Esophagus mucosa (tissue), 1 donor: ENCODE measurements at places on chromosomes 2 and 18. TPM values are rescaled to one million over a fixed set of nuclear protein-coding genes. Genes with fewer than 3 reads are reported as not detected.

The SPP2 gene
- total RNA-seq, result not detected

The COL4A3 gene
- total RNA-seq, result 0.76 TPM

The BBS5 gene
- 3.5 TPM for total RNA-seq

The MAB21L4 gene
- total RNA-seq, result 148 TPM

The LYPD1 gene
- 1.6 TPM for total RNA-seq

The ALS2 gene
- 8.5 TPM for total RNA-seq

The GKN1 gene
- total RNA-seq, result not detected

The STPG4 gene
- total RNA-seq, result 0.16 TPM

The AFF3 gene
- 0.96 TPM for total RNA-seq

The CYP27C1 gene
- total RNA-seq, result 1.8 TPM

The HDAC4 gene
- total RNA-seq, result 33.9 TPM

The IGFBP5 gene
- 34.9 TPM for total RNA-seq

The DSC2 gene
- 434 TPM for total RNA-seq

The ASPRV1 gene
- total RNA-seq, result 0.16 TPM

The CCDC150 gene
- 3.3 TPM for total RNA-seq

The TM4SF20 gene
- not detected for total RNA-seq

The VIL1 gene
- not detected for total RNA-seq

The MAT2A gene
- total RNA-seq, result 235 TPM

The NTSR2 gene
- not detected for total RNA-seq

The FIGN gene
- total RNA-seq, result 1.0 TPM

The FBXO48 gene
- 1.00 TPM for total RNA-seq

The REG1A gene
- not detected for total RNA-seq

The PPM1G gene
- 57.3 TPM for total RNA-seq

The CAMKMT gene
- 8.4 TPM for total RNA-seq

The CRACDL gene
- total RNA-seq, result 6.6 TPM

The ATP5MC3 gene
- 282 TPM for total RNA-seq

The GALNT5 gene
- 3.8 TPM for total RNA-seq

The CHRND gene
- total RNA-seq, result not detected

The CAPG gene
- total RNA-seq, result 295 TPM

The HOXD4 gene
- 0.36 TPM for total RNA-seq

The ESCO1 gene
- total RNA-seq, result 10.0 TPM

The BMP10 gene
- not detected for total RNA-seq

The RDH14 gene
- 11.2 TPM for total RNA-seq

The SPR gene
- total RNA-seq, result 16.1 TPM

The GALR1 gene
- not detected for total RNA-seq

The GDF7 gene
- total RNA-seq, result 0.32 TPM

The TCF7L1 gene
- total RNA-seq, result 4.5 TPM

The B3GNT7 gene
- 5.5 TPM for total RNA-seq

The TEKT4 gene
- total RNA-seq, result not detected

The SH3RF3 gene
- total RNA-seq, result 0.68 TPM

The FBLN7 gene
- 1.4 TPM for total RNA-seq

The DYSF gene
- 3.4 TPM for total RNA-seq

The TRPM8 gene
- total RNA-seq, result not detected

The CD302 gene
- 1.6 TPM for total RNA-seq
